Neuronal stem cell (in vitro differentiated cells): ENCODE measurements at places on chromosomes 2 and 18.

DNA sequence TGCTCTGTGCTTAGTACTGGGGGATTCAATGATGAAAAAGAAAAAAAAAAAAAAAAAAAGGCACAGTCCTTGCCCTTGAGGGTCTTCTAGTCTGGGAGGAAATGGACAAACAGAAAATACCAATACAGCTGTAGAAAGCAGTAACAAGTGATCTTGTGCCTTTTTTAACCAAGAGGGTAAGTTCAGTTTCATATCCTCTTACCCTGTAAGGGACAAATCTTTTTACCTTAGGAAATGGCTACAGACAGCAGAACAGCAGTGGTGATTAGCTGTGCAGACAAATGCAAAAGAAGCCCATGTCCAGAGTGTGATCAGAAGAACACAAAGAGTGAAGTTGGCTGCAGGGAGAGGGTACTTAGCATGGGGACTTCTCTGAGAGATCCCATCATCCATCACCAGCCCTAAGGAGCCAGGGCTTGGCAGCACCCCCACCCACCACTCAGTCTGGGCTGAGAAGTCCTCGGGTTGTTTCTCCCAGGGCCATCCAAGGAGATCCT lies 102.9 kb downstream of the ALPK2 start:
- DNase-seq = no peak

- no peak for DNase-seq
These were observed 565.1 kb downstream of the PIK3C3 start for GRCh38 chr18:42520138-42520537.

- no peak for DNase-seq
These were observed 9.8 kb downstream of the AFTPH start for GRCh38 chr2:64533882-64534281.

DNA sequence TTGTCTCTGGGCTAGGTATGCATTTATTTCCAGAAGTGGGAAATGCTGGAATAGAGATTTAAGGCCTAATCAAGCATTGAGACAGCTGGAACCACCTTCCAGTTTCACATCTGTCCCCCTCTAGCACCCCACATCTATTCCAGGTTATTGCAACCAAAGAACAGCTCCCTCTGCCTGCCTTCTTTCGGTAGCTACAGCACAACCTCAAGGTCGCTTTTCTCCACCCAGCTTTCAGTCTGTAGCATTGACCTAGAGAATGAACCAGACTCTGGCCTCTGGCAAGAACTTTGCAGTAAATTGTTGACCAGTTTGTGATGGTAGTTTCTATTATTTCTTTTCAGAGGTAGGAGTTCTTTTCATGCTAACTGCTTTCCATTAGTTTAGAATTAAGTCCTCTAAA lies 484.2 kb downstream of the DLGAP1 start:
- no peak for DNase-seq

- no peak for DNase-seq
These were observed 94.2 kb upstream of the DLX2 start for GRCh38 chr2:172196768-172197431.

GRCh38 chr18:48410095-48410920 lies 1.1 kb upstream of the ZBTB7C start:
- peak; percentile 89 for DNase-seq

DNA sequence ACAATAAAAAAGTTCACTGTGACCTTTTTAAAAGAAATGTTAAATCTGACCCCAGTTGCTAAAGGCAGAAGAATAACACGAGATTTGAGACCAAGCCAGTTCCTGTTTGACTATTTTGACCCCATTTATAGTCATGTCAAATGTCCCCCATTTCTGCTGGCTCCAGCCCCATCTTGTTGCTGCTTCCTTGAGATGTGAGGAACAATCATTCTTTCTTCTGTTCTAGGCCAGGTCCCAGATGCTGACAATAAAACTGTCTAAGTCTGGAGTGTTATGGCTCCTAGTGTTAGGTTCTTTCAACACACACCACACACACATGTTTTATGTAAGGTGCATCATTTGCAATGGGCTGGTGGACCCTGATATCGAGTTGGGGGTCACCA lies 92.0 kb upstream of the CYP1B1 start:
- DNase-seq = no peak

DNA sequence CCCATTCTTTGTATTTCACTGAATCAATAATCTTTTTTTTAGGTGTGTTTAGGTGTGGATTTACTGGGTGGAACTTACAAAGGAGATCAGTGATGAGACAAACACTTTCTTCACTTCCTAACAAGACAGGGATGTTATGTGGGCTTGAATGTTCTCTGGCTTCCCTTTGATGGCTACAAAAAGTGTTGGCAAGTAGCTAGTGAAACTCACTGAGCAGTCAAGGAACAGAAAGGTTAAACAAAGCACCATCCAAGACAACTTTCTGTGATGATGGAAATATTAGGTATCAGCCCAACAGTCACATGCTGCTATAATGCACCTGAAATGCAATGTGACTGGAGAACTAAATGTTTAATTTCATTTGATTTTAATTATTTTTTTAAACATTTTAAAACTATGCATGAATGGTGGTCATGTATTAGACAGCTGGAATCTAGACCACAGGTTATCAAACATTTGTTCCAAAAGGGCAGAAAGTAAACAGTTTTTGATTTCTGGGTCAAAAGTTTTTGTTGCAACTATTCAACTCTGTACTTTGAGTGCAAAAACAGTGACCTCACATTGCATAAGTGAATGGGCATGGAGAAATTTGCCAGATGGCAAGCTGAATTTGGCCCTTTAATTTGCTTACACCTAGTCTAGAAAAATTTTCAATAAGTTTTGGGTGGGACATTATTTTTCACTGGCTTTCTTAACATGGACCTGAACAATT lies 1272.7 kb upstream of the TMEFF2 start:
- no peak for DNase-seq

- no peak for DNase-seq
These were observed 16.6 kb upstream of the LNPK start for GRCh38 chr2:176018708-176019107.

GRCh38 chr2:230658877-230659652 lies 53.6 kb upstream of the CAB39 start:
- DNase-seq = no peak

DNA sequence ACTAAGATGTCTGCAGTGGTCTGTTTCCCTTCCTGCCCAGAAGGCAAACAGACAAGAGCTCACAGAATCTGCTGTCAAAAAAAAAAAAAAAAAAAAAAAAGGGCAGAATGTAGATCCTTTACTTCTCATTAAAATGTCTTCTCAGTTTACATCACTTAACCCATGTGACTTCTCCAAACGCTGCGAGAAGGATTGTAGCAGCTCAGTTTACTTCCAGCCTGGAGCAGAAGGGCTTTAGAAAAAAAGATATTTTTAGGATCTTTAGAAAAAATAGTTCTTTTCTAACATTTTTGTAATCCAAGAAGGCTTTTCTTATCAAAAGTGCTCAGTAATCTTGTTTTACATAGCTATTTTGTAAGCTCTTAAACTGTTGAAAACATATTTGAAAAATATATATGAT lies 425.4 kb downstream of the CNTNAP5 start:
- no peak for DNase-seq

DNA sequence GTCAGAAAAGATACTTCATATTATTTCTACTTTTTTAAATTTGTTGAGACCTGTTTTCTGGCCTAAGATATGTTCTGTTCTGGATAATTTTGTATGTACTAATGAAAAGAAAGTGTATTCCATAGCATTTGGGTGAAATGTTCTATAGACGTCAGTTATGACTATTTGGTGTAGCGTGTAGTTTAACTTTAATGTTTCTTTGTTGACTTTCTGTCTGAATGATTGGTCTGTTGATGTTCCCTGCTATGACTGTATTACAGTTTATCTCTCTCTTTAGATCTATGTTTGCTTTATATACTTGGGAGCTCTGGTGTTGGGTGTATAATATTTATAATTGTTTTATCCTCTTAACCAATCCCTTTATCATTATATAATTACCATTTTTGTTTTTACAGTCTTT lies 352.4 kb downstream of the PTPRM start:
- no peak for DNase-seq

DNA sequence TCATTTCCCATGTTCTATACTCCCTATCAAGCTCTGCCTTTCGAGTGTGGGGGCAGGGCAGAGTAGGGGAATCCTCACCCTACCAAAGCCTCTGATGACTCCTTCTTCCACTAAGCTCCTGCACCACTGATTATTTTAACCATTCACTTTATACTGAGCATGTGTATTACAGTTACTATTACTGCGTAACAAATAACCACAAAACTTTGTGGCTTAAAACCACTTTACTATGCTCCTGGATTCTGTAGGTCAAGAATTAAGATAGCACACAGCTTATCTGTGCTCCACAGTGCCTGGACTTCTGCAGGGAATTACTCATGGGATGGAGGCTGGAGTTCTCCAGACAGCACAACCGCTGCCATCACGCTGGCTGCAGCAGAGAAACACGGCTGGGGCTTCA lies 117.4 kb upstream of the DNAJC10 start:
- no peak for DNase-seq

DNA sequence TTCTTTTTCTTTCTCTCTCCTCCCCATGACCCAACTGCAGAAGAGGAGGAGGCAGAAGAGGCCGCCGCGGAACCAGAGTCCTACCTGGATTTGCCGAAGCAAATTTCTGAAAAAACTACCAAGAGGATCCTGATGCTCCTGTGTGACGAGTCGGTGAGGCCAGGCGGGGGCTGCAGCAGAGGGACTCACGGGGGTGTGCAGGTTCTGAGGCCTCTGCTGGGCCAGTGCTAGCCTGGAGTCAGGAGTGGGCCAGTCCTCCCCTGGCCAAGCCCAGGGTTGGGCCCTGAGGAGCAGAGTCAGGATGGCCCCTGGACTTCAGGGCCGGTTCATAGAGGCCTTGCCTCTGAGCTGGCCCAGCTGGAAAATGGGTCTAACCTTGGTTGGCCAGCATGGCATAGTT lies 29.3 kb downstream of the OTOF start:
- no peak for DNase-seq

DNA sequence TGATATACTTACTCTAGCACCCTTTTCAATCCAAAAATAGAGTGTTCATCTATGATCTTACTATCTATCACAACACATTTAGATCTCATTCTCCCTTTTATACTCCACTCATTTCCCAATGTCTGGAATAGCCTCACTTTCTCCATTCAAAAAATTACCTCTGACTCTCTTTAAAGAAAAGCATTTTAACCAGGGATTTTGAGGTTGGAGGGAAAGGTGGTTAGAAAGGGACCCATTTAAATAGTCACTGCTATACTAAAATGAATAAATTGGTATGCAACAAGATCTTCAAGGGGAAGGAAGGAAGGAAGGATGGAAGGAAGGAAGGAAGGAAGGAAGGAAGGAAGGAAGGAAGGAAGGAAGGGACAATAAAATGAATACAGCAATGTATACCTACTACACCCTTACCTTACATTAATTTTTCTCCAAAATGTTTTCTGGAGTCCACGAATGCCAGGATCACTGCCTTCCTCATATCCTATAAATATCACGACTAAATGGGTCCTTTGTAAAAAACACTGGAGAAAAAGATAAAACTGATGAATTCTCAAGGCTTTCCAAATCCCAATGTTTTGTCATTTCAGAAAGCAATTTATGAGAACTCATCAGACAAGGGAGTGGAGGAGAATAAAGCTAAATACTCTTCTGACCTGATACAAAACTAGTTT lies 202.7 kb downstream of the ZEB2 start:
- no peak for DNase-seq

DNA sequence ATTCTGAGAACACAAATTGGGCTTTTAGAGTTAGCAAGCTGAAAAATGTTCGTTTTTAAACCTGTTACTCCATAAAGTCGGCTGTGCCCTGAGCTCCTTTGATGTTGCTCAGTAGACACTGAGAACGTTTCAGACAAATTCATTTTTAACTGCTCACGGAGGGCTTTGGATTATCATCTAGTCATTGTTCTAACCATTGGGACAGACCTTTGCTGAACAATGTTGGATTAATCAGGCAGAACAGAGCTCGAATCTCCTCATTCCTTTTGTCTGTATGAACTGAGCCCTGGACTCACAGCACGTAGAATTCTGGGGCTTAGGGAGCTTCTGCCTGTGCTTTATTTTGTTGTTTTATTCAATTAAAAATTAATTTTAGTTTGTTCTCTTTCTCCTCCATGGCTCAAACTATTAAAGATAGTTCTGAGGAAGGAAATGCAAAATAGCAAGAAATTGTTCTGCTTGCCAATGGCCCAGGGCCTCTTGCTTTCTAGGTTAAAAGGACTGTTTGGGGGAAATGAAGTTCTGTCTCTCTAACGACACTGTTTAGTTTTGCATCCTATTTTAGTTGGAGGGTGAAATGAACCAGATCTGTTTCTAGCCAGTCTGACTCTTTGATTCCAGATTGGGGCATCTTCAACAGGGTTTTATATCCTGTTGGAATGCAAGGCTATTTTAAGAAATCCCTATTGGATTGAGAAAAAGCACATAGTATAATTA lies 114.7 kb upstream of the CXCR4 start:
- DNase-seq = no peak

DNA sequence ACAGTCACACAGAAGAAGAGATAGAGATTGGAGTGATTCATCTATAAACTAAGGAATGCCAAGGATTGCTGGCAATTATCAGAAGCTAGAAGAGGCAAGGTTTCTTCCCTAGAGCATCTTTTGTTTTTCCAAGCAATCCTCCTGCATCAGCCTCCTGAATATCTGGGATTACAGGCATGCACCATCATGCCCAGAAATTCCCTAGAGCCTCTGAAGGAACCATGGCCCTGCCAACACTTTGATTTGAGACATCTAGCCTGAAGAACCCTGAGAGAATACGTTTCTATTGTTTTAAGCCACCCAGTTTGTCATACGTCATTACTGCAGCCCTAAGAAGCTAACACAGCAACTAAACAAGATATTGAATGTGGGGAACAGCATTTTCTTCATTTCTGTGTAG lies 525.0 kb downstream of the ERBB4 start:
- no peak for DNase-seq

DNA sequence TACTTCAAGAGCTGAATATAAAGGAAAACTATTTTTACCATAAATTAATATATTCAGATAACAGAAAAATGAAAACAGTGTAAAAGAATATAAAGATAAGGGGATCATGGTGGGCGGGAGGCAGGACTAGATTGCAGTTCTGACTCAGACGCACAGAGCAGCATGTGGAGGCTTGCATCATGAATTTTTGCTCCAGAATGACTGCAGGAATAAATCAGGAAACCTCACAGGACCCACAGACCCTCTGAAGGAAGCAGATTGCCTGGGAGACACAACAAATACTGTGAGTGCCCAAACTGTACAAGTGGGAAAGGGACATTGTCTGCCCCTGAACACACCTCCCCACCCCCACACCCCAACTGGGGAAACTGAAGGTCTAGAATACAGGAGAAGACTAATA lies 19.2 kb upstream of the SIGLEC15 start:
- no peak for DNase-seq

DNA sequence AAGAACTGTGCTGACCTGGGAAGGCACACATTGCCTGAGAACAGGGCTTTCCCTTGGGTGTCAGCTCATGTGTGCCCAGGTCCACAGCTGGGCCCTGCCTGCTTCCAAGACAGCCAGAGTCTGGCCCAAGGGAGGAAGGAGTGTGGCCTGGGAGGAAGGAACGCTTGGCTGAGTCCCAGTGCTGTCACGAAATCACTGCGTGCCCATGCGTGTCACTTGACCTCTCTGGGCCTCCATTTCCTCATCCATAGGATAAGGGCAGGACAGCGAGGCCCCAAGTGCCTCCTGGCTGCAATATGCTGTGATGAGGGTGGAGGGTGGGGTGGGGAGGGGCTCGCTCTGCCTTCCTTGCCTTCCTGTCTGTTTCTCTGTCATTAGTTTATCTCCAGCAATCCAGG lies 642 bp upstream of the KCNK3 start:
- DNase-seq = no peak
